Activated CD4-positive, alpha-beta memory T cell treated with anti-CD3 and anti-CD28 coated beads, Interleukin-2, amount 10 ng/mL, durations not matched to agents 7 days and 5 days (primary cell): ENCODE measurements at places on chromosomes 6 and 20. TPM values are rescaled to one million over a fixed set of nuclear protein-coding genes. Genes with fewer than 3 reads are reported as not detected.

DNA sequence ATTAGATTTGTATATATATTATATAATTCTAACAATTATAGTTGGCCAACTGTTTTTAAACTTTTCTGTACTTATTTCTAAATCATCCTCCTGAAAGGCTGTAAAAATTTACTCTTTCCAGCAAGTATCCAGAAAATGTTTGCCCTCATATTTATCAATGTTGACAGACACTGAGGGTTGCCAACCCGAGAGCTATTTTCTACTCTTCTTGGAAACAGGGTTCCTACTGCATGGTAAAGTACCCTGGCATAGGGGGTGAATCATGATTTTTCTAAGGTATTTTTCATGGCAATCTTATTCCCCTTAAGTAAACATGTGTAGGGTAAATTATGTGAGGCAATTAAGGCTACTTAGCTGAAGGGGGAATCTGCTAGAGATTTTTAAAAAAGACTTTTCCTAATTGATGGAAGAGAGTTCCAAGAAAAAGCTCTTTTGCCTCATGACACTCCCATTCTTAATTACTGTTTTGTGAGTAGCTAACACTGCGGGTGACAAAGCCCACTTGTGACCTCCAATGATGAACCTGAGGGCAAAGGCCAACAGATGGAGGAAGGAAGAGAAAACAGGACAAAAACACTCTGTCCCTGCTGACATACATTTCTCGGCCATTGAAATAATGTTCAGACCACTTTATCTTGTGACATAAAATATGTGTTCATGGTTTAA, 37.9 kb downstream of the GPX5 start:
- H3K27ac ChIP-seq: no peak overlapping the region
- H3K27me3 ChIP-seq: peaks cover 30% of the 10 kb centered on the region
- H3K36me3 ChIP-seq: no peaks in the 10 kb centered on the region
- no peak overlapping the region for H3K4me3 ChIP-seq

- H3K27me3 ChIP-seq: peaks cover 2% of the 10 kb centered on the region
- no peak for DNase-seq
- H3K4me3 ChIP-seq: no peak overlapping the region
- no peaks in the 10 kb centered on the region for H3K4me1 ChIP-seq
- H3K36me3 ChIP-seq: no peaks in the 10 kb centered on the region
- H3K27ac ChIP-seq: no peak overlapping the region
These were observed 137.1 kb downstream of the ELOVL4 start for GRCh38 chr6:79810185-79810705.

DNA sequence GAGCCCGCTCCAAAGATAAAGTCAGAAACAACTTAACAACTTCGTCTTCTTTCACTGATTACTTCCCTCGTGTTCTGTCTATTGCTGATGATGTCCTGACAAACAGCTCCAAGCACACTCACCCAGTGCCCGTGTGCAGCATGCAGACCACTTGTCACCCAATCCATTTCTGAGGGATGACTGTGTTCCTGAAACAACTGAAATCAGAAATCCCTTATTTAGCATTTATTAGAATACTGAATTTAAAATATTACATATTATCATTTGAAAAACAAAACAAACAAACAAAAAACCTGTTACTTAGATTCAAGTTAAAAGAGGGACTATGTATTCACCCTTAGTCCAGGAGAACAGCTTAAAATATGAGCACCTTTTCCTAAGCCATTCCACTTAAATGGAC, 223.7 kb upstream of the QKI start:
- H3K27ac ChIP-seq: no peak overlapping the region
- no peak overlapping the region for H3K4me3 ChIP-seq
- H3K4me1 ChIP-seq: no peaks in the 10 kb centered on the region

GRCh38 chr20:973785-974194, 28.3 kb downstream of the RSPO4 start:
- peak; percentile 47 for DNase-seq
- H3K36me3 ChIP-seq: no peaks in the 10 kb centered on the region
- H3K4me1 ChIP-seq: peaks cover 2% of the 10 kb centered on the region

DNA sequence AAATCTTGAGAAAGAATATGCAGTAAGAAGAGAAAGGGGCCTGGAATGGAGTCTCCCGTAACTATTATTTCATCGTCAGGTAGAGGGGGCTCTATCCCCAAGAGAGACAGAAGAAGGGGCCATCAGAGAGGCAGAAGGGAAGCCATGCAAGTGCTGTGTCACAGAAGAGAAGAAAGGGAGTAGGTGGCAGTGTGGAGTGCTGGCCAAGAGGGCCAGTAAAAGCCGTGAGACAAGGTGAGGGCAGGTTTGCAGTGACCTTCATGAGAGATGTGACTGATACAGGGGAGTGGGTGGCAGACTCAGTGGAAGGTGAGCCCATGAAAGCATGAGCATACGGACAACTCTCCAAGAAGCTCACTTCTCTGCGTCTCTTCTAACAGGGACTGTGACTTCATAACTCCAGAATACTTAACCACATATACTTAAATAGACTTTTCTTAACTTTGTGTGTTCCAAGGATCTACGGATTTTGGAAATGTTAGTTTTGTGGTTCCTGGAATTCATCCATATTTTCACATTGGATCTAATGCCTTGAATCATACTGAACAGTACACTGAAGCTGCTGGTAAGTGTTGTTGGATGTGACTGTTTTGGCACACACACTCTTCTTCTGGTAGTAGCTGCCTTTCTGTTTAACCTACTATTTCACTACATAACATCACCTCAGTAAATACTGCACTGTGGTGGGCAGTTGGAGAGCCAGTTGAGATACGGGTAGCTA, 15.6 kb downstream of the PM20D2 start:
- DNase-seq: no peak
- peaks cover 13% of the 10 kb centered on the region for H3K36me3 ChIP-seq
- no peaks in the 10 kb centered on the region for H3K27me3 ChIP-seq
- no peak overlapping the region for H3K4me3 ChIP-seq

DNA sequence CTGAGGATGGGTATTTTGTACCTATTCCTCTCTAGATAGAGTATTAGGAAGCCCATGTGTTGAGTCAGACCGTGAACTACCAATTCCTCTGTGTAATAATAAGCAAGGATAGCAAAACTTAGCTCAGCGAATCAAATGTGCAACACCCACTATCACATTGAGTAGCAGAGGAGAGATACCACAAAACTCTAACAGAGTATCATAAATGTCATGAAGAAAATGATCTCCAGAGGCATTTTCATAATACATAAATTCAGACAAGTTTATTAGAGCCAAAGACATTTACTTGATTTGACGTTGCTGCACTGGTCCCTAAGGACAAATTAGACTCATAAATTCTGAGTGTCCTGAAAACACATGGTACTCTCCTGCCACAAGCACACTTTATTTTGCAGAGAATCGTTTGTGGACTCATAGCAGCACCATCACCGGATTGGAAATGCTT, 245.2 kb downstream of the HAO1 start:
- DNase-seq: no peak
- H3K36me3 ChIP-seq: no peaks in the 10 kb centered on the region
- H3K27ac ChIP-seq: no peak overlapping the region
- H3K4me1 ChIP-seq: no peaks in the 10 kb centered on the region

- no peak for DNase-seq
- H3K27ac ChIP-seq: no peak overlapping the region
- no peaks in the 10 kb centered on the region for H3K36me3 ChIP-seq
- peaks cover 8% of the 10 kb centered on the region for H3K4me1 ChIP-seq
These were observed 10.0 kb downstream of the TRAM2 start for GRCh38 chr6:52566853-52567279.

DNA sequence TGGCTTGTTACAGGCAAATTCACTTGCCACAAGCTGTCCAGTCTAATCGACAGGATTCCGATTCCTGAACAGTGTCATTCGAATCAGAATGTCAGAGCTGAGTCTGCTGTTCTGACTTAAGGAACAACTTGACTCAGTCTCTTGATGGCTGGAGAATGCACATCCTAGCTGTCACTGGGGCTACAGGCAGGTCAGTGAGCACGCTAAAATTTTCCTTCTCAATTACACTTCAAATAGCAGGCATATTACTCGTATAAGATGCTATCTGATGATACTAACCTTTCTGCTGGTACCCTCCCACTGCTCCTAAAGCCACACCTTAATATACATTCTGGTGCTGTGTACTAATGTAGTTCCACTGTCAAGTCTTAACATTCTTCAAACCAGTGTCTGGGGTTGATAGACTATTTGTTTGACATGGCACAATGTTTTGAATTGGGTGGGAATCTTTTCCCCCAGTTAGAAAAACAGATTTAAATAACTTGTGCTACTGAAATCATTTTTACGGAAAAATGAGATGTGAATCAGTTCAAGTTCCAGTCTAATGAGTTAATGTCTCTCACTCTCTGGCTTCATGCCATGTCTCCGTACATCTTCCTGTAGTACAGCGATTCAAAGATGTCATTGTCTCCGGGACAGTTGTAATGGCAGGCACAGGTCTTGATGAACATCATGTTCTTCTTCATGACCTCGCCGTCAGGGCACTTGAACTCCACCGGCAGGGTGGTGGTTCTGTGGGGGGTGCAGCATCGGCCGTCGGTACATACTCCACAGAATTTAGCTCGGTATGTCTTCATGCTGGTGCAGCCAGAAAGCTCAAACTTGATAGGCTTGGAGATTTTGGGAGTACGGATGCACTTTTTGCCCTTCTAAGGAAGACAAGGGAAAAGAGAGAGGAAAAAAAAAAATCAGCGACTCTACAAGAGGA, 2.2 kb downstream of the CCN2 start:
- DNase-seq: no peak
- H3K27ac ChIP-seq: no peak overlapping the region
- no peak overlapping the region for H3K4me3 ChIP-seq
- H3K36me3 ChIP-seq: no peaks in the 10 kb centered on the region

DNA sequence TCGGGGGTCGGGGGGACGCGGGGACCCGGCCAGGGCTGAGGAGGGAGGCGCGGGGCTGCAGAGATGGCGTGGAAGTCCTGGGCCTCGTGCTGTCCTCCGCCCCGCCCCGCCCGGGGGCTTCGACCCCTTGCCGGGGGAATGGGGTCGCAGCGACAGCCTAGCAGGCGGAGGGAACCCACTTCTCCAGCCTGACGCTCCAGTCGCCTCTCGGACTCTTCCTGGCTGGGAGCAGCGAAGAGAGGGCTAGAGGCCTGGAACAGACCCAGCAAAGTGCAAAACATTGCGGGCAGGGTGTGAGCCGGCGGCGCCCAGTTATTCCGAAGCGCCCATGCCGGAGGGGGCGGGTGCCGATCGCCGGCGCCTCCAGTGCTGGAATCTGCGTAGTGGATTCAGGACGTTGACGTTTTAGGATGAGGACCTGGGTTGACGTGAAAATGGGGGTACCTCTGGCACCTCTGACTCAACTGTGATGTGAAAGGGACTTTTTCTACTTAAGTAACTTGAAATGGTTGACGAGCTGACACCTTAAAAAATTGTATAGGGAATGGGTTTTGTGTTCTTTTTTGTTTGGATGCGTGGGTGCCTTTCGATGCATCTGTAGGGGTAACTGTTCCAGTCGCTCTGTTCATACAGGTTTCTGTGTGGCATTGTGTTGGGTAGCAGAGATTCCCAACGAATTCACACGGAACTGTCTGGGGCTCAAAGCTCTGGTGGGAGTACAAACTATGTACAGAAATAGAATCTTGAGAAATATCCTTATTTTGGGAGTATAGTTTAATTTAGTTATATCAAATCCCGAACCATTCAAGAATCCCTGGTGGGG, 1.4 kb downstream of the SLC35F1 start:
- H3K27me3 ChIP-seq: peaks cover 43% of the 10 kb centered on the region
- H3K36me3 ChIP-seq: no peaks in the 10 kb centered on the region
- DNase-seq: no peak
- H3K27ac ChIP-seq: no peak overlapping the region

DNA sequence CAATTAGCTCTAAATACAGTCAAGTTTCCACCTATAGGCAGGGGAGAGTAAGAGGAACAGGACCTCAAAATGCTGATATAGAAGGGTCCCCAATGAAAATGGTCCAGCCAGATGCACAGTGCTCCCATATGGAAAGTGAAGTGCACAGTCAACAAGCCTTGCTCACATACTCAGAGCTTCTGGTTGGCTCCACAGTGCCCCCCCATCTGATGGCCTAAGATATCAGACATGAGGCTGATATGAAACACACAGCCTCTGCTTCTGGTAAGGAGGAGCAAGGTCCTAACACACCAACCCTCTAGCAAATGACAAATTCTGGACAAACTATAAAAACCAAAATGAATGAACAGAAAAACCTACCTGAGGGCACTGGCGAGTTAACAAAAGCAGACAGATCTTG, 111.4 kb upstream of the EMILIN3 start:
- H3K4me1 ChIP-seq: peaks cover 9% of the 10 kb centered on the region
- H3K27ac ChIP-seq: no peak overlapping the region
- no peak overlapping the region for H3K4me3 ChIP-seq
- DNase-seq: no peak
- no peaks in the 10 kb centered on the region for H3K27me3 ChIP-seq

- peaks cover 2% of the 10 kb centered on the region for H3K36me3 ChIP-seq
- no peak overlapping the region for H3K27ac ChIP-seq
- H3K4me3 ChIP-seq: peak overlapping the region; percentile 60
- H3K27me3 ChIP-seq: peaks cover 44% of the 10 kb centered on the region
- no peak for DNase-seq
These were observed 2.1 kb downstream of the BTN1A1 start for GRCh38 chr6:26502165-26502564.

DNA sequence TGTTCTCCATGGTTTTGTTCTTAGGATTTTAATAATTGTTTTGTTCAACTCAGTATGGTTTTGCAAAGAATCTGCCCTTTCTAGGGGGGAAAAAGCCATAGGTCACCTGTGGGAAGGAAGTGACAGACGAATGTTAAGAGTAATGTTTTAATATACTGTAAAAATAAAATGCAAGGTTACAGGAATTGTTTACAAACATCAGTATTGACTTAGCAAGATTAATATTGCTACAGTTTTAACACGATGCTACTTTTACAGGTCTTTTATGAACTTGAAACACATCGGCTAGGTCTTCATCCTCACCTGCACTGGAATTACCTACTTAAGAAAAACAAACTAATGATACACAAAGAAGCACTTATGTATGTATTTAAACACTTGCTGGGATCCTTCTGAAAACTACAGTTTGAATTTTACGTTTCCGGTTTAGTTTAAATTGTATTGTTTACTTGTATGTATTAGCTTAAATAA, 1.7 kb upstream of the NKX2-4 start:
- H3K4me3 ChIP-seq: no peak overlapping the region
- H3K27me3 ChIP-seq: peaks cover 70% of the 10 kb centered on the region
- no peak for DNase-seq

DNA sequence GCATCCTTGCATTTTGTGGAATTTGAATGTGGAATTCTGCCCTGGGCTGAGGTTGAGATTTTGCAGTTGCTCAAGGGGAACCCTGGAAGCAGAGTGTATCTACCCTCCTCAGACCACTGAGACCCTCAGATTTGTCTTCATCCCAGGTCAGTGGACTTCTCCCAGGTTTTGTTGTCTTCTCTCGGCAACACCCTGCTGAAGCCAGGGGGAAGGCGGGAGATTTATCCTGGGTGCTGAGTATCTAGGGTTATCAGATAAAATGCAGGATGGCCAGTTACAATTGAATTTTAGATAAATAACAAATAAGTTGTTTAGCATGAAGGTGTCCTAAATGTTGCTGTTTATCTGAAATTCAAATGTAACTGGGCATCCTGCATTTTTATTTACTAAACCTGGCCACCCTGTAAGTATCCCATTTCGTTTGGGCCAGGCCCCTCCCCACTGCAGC, 43.0 kb downstream of the FGD2 start:
- no peak for DNase-seq
- peaks cover 33% of the 10 kb centered on the region for H3K36me3 ChIP-seq
- peak overlapping the region; percentile 99 for H3K27ac ChIP-seq
- H3K4me1 ChIP-seq: peaks cover 74% of the 10 kb centered on the region
- H3K27me3 ChIP-seq: no peaks in the 10 kb centered on the region

C6orf52 gene
- 1.6 TPM for total RNA-seq

THEMIS gene
- 65.6 TPM for total RNA-seq

NECAB3 gene
- total RNA-seq: 36.2 TPM

ZSCAN9 gene
- 4.9 TPM for total RNA-seq

MYLK4 gene
- 0.28 TPM for total RNA-seq

SDCBP2 gene
- total RNA-seq: 3.1 TPM

TDRD6 gene
- not detected for total RNA-seq

HDGFL1 gene
- not detected for total RNA-seq

XKR7 gene
- not detected for total RNA-seq

OOEP gene
- 0.68 TPM for total RNA-seq

BMP5 gene
- total RNA-seq: not detected
